Epithelial cell of esophagus (primary cell): ENCODE measurements at places on chromosomes 1 and 21.

DNA sequence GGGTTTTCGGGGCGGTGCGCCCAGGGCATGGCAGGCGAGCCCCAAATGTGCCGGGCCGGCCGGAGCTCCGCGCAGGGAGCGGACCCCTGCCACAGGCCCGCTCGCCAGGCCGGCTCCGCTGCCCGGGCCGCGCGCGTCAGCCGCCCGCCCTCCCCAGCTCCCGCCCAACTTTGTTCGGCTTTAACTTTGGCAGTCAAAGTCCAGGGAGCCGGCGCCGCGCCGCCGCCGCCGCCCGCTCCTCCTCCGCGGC lies 488 bp downstream of the SLC35D1 start:
- DNase-seq = no peak

GRCh38 chr1:51264451-51264850 lies 28.4 kb downstream of the RNF11 start:
- DNase-seq = peak; percentile 45

GRCh38 chr1:171433451-171433850 lies 51.9 kb upstream of the PRRC2C start:
- peak; percentile 86 for DNase-seq

DNA sequence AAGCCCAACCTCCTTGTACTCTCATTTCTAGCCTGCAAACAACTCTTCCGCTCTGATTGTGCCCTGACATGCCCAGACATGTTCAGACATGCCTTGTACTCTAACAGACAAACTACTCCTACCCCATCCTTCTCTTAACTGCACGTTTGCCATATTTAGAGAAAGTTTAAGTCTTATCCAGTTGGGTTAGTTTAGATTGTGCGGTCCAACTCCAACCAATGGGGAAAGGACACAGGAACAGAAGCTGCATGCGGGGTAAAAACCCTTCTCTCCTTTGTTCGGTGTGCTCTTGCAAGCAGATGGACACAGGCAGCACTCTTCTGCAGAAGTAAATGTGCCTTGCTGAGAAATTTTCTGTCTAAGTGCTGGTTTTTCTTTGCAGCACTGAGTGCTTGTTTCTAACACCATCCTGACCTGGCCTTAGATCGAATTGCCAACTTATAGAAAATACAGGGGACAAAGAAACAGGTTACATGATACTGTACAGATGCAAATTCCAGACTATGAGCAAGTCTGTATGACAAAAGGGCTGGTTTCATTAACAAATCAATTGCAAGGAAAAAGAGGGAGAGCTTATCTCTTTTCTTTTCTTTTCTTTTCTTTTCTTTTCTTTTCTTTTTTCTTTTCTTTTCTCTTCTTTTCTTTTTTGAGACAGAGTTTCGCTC lies 35.8 kb upstream of the IFNGR2 start:
- peak; percentile 51 for DNase-seq

- no peak for DNase-seq
Observed at GRCh38 chr1:115098979-115099692, 9.8 kb upstream of the TSPAN2 start.

DNA sequence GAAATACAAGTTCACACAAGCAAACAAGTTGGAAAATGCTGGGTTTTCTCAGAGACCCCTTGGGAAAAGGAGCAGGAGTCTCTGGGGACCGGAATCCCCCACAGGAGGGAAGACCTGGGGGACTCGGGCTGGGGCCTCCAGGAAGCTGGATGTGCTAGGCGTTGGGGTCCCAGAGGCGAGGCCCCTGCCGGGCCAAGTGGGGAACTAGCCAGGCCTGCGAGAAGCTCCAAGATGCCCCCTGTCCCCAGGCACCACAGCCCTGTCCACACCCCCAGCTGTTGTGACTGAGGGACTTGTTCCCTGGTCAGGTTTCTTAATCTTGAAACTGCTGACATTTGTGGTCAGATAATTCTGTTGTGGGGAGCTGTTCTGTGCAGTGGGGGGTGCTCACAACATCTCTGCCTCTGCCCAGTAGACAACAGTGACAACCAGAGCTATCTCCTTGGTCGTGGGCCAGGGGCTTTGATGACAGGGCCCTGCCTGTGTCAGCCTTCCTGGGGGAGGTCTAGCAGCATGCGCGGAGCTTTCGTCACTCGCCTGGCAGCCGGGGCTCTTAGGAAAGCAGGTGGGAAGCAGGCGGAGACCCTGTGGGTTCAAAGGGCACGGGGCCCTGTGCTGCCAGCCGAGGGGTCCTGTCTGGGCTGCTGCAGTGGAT lies 126.4 kb upstream of the ARHGEF16 start:
- no peak for DNase-seq
